Astrocyte (in vitro differentiated cells and primary cell): ENCODE measurements at places on chromosomes 3 and 15.

DNA sequence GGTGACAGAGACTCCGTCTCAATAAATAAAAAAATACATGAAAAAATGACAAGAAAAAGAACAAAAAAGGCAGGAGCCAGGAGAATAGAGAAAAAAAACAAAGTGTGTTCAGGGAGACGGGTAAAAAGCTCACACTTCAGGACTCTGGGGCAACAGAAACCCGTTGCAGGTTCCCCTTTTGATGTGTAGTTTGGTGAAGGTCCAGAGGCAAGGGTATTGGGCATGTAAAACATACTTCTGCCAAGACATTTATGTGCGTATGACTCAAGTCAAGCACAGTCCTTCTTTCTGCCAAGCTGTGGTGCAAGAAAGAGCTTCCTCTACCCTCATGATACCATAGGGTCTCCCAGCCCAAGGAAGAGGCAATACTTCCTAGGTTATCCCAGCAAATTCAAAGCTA, 33.4 kb upstream of the STRIT1 start:
- H3K27me3 ChIP-seq, result no peaks in the 10 kb centered on the region
- H3K4me1 ChIP-seq, result no peaks in the 10 kb centered on the region
- no peak overlapping the region for H3K4me3 ChIP-seq
- no peak overlapping the region for H3K27ac ChIP-seq
- H3K36me3 ChIP-seq, result no peaks in the 10 kb centered on the region
- DNase-seq, result no peak

DNA sequence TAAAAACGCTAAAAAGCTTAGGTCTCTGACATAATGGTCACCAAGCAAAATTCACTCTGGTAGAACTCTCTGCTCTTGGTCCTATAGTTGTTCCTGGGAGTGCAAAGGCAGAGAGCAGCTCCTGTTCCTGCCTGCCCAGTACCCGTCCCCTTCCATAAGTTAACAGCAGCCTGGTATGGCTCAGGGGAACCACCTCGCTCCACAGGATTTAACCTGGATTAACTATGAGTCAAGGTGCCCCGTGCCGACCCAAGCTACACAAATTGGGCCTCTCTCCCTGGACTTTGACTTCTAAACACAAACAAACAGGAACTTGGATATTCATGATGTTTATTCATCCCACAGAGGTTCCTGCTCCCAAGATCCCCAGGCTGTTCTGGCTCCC, 32.1 kb downstream of the SCAP start:
- H3K27ac ChIP-seq, result no peak overlapping the region
- H3K4me1 ChIP-seq, result peaks cover 7% of the 10 kb centered on the region
- no peaks in the 10 kb centered on the region for H3K27me3 ChIP-seq
- DNase-seq, result no peak

DNA sequence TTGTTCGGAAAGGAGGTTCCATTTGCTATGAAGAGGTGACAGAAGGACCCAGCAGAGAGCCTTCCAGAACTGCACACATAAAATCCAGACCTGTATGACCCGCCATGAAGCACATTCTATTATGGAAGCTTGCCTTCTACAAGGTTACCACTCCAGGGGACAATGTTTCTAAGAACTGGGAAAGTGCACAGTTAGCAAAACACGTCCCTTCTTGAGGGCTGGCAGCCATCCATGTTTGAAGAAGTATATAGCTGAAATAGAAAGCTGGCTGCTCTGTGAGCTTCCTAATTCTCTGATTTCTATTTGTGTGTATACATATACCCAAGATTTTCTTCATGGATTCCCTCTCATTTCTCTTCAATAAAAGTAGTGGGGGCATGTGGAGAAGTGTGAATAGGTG, 74.6 kb downstream of the CNTN3 start:
- no peaks in the 10 kb centered on the region for H3K36me3 ChIP-seq
- no peak overlapping the region for H3K4me3 ChIP-seq
- H3K27me3 ChIP-seq, result no peaks in the 10 kb centered on the region
- H3K27ac ChIP-seq, result no peak overlapping the region
- H3K4me1 ChIP-seq, result no peaks in the 10 kb centered on the region

- H3K27me3 ChIP-seq, result no peaks in the 10 kb centered on the region
- no peaks in the 10 kb centered on the region for H3K4me1 ChIP-seq
- no peak overlapping the region for H3K4me3 ChIP-seq
- no peaks in the 10 kb centered on the region for H3K36me3 ChIP-seq
- peak; percentile 53 for DNase-seq
Measured at GRCh38 chr3:59759298-59760031, 709.6 kb upstream of the CFAP20DC start.

DNA sequence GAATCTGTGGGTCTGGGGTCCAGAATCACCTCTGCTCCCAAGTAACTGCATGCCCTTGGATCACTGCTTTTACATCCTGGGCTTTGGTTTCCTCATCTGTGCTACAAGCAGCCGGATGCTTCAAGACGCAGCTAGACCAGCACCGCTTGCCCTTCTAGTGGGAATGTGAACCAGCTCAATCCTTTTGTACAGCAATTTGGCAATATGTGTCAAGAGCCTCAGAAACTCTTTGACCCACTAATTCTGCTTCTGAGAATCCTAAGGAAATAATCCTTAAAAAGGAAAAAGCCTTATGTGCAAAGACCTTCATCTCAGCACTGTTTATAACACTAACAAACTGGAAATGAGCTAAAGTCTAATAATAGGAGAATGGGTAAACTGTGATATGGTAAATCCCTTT, 48.7 kb downstream of the ADCY5 start:
- DNase-seq, result no peak
- peaks cover 48% of the 10 kb centered on the region for H3K27me3 ChIP-seq
- H3K36me3 ChIP-seq, result no peaks in the 10 kb centered on the region
- H3K27ac ChIP-seq, result no peak overlapping the region

GRCh38 chr3:119140466-119140865, 5.5 kb upstream of the TEX55 start:
- H3K27ac ChIP-seq, result no peak overlapping the region
- no peaks in the 10 kb centered on the region for H3K27me3 ChIP-seq
- DNase-seq, result no peak
- no peaks in the 10 kb centered on the region for H3K4me1 ChIP-seq

- no peak overlapping the region for H3K27ac ChIP-seq
- H3K4me3 ChIP-seq, result no peak overlapping the region
- H3K27me3 ChIP-seq, result no peaks in the 10 kb centered on the region
- no peak for DNase-seq
- H3K4me1 ChIP-seq, result peaks cover 20% of the 10 kb centered on the region
Measured at GRCh38 chr3:146134348-146135117, 26.5 kb downstream of the PLOD2 start.

DNA sequence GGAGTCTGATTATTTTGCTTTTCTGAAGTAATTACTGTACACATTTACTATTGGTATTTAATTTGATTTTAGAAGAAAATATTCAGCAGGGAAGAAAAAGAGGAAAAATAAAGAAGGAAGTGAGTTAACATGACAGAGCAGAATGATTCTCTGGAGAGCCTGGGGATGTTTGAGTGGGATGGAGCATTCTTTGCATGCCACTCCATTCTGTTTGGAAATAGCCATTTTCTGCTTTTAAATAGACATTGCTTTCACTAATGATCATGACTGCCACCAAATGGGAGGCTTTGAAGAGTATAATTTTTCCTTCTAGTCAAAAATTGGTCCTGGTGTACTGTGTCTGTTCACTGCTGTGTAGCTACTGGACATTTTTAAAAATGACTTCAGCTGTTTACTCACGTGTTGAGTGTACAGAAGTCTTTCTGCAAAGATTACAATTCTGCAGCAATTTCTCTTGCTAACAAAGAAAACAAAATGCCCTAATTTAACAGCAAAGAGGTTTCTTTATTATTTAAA, 196.1 kb downstream of the RYR3 start:
- DNase-seq, result no peak
- H3K27me3 ChIP-seq, result no peaks in the 10 kb centered on the region
- H3K27ac ChIP-seq, result no peak overlapping the region
- H3K36me3 ChIP-seq, result no peaks in the 10 kb centered on the region
- H3K4me3 ChIP-seq, result no peak overlapping the region
- no peaks in the 10 kb centered on the region for H3K4me1 ChIP-seq

- no peak overlapping the region for H3K4me3 ChIP-seq
- DNase-seq, result no peak
- peaks cover 27% of the 10 kb centered on the region for H3K36me3 ChIP-seq
- no peaks in the 10 kb centered on the region for H3K4me1 ChIP-seq
Measured at GRCh38 chr3:187719628-187720336, 17.4 kb upstream of the RTP2 start.

DNA sequence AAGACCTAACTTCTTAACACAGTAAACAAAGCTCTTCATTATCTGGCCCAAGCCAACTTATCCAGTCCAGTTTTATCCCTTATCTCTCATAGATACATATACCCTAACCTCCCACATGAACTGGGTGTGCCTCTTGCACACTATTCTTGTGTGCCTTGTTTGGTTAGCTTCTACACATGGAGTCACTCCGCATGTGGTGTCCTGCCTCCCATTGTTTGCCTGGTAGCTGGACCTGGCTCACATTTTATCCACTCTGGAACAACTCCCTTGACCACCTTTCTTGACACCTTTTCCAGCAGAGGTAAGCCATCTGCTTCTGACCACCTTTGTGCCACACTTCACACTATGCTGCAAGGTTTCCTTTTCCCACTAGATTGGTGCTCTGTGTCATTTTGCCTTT, 15.2 kb downstream of the TIPARP start:
- H3K4me1 ChIP-seq, result peaks cover 68% of the 10 kb centered on the region
- DNase-seq, result no peak
- H3K4me3 ChIP-seq, result no peak overlapping the region

DNA sequence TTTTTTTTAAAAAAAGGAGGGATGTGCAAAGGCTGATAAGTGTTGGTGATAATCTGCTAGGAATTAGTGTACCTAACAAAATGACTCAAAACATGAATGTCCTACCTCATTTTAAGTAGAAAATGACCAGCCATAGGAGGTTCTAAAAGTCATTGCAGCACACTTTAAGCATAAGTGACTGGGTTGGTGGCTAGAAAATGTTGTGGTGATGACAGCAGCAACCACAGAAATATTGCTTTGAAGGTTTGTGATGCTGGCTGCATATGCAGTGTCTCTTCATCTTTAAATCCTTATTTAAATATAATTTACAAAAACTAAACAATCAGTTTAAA, 55.2 kb downstream of the CMSS1 start:
- H3K4me1 ChIP-seq, result peaks cover 42% of the 10 kb centered on the region
- peak overlapping the region; percentile 96 for H3K4me3 ChIP-seq
- H3K27me3 ChIP-seq, result no peaks in the 10 kb centered on the region
- H3K27ac ChIP-seq, result peak overlapping the region; percentile 94
- DNase-seq, result no peak

DNA sequence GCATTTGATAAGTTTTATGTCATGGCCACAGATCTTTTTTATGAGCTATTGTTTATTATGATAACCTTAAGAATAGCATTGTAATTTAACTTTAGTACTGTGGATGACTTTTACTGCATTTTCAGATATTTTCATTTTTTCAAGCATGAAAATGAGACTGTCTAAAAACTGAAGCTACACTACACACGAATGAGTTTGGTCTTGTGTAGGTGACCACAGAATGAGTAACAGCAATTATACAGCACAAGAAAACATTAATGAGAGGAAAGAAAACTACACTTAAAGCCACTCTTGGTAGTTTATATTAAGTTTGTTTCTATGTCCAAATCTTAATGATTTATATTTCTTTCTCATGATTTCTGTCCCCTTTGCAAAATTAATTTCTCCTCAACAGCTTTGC, 809.2 kb downstream of the NAALADL2 start:
- H3K36me3 ChIP-seq, result no peaks in the 10 kb centered on the region
- DNase-seq, result no peak
- no peaks in the 10 kb centered on the region for H3K27me3 ChIP-seq
- no peak overlapping the region for H3K27ac ChIP-seq
- H3K4me3 ChIP-seq, result no peak overlapping the region

DNA sequence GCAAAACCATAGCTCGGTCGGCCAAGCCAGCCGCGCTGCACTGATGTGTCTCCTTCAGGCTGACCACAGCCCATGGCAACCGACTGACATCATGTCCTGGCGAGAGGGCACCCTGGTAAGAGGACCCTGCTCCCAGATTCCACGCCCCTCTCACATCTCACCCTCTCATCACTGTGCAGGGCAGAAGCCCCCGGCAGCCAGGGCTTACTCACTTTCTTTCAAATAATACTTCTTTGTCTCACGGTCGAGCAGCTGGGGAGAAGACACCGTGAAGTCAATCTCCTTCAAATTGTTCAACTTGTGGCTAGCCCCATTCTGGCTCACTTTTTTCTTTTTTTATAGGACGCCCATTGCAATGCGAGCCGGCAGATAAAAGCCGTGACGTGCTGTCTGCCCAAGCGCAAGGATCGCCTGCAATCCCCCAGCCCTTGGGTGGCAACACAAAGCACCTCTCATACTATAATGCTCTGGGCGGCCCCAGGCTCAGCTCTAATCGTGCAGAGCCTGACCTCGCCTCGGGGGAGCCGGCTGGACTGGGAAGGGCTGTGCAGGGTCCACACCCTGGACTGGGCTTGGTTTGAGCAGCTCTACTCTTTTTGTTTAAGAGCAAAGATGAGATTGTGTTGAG, 33.6 kb downstream of the VGLL4 start:
- H3K4me1 ChIP-seq, result peaks cover 59% of the 10 kb centered on the region
- H3K4me3 ChIP-seq, result peak overlapping the region; percentile 9
- H3K27ac ChIP-seq, result peak overlapping the region; percentile 89
- DNase-seq, result peak; percentile 95
- no peaks in the 10 kb centered on the region for H3K27me3 ChIP-seq

DNA sequence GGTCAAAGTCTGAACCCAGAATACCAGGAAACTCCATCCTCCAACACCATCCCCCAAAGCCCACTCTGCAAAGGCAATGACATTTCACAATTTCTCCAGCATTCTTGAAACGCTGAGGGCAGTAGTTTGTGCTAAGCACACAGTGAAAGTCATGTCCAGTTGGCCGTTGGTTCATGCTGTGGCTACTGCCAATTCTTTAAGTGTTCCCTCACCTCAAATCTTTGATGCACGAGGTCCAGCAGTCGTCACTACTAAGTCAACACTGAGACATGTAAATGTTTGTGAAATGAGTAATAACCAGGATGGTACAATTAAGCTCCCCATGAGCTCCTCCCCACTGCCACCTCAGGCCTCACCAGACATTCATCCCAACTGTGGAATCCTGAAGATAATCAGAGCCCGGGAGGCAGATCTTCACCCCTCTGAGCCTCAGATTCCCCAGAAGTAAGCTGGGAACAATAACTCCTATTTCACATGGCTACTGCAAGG, 7.0 kb downstream of the SUCLG2 start:
- no peaks in the 10 kb centered on the region for H3K27me3 ChIP-seq
- peak; percentile 99 for DNase-seq
- no peaks in the 10 kb centered on the region for H3K36me3 ChIP-seq
- peak overlapping the region; percentile 88 for H3K27ac ChIP-seq

DNA sequence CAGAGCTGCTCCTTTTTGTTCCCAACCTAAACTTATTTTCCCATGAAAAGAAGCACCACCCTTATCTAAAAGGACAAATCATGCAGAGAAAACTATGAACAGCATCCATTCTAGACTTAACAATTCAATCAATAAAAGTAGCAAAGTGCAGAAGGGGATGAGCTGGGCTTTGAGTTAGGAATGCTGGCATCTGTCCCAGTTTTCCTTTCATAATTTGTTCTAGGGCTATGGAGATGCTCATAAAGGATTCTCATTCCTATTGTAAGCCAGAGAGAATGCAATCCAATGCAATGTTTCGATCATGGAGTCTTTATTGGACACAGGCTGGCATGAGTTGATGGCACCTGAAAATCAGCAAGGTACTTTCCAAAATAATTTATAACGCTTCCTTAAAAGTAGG, 330.6 kb downstream of the VPS13C start:
- no peak for DNase-seq
- H3K27me3 ChIP-seq, result no peaks in the 10 kb centered on the region

- no peak overlapping the region for H3K27ac ChIP-seq
- no peaks in the 10 kb centered on the region for H3K27me3 ChIP-seq
- no peak overlapping the region for H3K4me3 ChIP-seq
- no peaks in the 10 kb centered on the region for H3K36me3 ChIP-seq
Measured at GRCh38 chr15:93127286-93127685, 38.3 kb upstream of the RGMA start.

- no peak overlapping the region for H3K4me3 ChIP-seq
- peaks cover 2% of the 10 kb centered on the region for H3K27me3 ChIP-seq
- no peaks in the 10 kb centered on the region for H3K36me3 ChIP-seq
- no peak for DNase-seq
Measured at GRCh38 chr3:28089527-28089897, 151.9 kb upstream of the CMC1 start.
